Stimulated activated CD8-positive, alpha-beta memory T cell treated with anti-CD3 and anti-CD28 coated beads, Interleukin-4, amount 100 ng/mL, for 1 hour (primary cell): ENCODE measurements at places on chromosomes 6 and 20.

DNA sequence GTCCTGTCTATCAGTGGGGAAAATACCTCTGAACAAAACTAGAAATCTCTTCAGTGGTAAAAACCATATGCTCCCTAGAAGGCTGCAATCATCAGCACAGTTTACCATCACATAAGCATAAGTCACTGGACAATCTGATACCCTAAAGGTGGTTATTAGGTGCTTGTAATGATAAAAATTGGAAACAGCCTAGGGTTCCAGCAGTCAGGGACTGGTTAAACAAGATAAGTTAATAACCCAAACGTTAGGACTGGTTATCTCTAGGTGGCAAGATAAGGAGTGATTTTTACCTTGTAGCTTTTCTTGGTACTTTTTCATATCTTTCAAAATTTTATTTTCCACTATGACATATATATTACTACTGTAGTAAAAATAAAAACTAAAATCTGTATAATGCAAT lies 11.0 kb downstream of the ECI2 start:
- no peak for DNase-seq

DNA sequence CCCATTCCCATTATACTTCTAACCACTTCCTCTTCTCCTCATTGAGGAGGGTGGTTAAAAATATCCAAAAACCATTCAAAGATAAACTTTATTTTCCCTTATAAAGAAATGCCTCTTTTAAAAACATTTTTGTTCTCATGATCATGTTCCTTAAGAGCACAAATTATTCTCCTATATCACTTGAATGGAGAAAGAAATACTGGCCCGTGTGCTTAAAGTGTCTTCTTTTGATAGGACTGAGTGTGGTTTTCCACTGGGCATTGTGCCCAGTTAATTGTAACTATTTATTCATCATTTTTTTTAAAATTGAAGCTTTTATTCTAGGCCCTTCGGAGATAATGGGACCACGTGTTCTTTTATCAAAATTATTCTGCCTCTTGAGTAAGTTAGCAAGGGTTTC lies 871.5 kb downstream of the QKI start:
- no peak for DNase-seq

DNA sequence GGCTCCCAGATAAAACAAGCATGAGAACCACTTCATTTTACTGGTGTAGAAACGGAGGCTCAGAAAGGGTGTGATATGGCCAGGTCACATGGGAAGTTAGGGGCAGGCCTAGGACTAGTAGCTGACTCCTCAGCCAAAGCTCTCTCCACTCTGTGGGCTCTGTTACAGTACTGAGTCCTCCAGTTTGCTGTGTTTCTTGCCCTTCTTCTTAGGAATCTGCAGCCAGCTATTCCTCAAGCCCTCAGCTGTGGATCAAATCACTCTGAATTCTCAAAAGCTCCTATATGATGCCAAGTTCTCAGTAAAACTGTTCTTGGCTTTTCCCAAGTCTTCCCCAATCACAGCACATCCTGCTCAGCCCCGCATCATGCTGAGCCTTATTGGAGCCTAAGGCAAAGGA lies 42.5 kb upstream of the ADGRF1 start:
- no peak for DNase-seq

DNA sequence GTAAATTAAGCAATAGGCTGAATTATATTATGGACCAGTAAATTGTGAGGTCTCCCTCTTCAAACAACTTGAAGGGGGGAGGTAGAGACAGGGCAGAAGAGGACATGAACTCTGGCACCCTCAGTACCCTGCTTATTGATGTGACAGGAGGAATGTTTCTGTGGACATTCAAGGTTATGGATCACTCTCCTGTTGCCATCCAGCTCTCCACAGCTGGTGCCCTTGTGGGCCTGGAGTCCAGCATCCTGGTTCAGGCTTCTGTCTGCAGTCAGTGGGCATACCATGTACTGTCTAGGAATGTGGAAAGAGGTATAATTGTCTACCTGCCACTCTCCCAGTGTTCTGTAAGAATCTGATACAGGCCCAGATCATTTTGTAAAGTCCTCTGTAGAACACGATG lies 55.6 kb downstream of the FAM120B start:
- DNase-seq = no peak

DNA sequence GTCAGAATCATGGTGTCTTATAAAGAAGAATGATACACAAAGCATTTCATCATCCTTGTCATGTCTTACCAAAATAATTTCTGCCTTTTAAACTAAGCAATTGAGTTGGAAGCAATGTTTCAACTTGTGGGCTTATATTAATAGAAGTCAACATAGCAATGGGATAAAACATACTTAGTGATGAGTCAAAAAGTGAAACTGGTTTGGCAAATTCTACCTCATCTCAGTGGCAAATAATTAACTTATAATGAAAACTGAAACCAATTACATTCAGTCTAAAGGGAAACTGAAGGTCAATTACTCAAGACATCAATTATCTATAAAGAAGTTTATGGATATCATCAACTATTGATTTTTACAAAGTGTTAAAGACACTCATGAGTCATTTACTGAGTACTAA lies 463.8 kb downstream of the BMP2 start:
- DNase-seq = no peak

DNA sequence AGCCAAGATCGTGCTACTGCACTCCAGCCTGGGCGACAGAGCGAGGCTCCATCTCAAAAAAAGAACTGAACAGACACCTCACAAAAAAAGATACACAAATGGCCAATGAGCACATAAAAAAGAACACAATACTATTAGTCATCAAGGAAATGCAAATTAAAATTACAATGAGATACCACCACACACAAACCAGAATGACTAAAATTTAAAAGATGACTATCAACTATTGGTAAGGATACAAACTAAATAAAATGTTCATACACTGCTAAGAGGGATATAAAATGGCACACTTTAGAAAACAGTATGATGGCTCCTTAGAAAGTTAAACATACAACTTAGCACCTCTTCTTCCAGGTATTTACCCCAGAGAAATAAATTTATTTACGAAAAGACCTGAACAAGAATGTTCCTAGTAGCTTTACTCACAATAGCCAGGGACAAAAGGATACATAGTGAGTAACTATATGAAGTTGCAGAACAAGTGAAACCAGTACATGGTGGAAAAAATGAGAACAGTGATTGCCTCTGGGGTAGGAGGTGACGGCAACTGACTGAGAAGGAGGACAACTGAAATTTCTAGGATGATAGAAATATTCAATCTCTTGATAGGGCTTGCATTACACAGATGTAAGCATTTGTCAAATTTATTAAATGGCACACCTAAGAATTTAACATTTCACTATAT lies 53.2 kb downstream of the FAM8A1 start:
- no peak for DNase-seq
